ENCODE measurements at places on chromosomes 3 and 15. TPM values are rescaled to one million over a fixed set of nuclear protein-coding genes. Genes with fewer than 3 reads are reported as not detected.
A peak's percentile ranks its signal among the peaks of the same experiment; 100 is the strongest.

DNA sequence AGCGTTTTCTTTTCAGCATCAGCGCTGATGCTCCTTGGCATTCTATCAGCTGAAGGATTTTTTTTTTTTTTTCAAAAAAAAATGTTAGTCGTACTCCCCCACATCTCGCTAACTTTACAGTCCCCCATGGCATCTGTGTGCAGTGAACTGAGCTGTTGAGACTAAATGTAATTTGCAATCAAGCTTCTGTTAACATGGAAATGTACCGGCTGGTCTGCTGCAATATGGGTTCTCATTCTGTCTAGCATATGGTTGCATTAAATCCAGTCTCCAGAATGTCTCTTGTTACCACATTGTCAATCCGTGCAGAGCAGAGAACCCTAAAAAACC is 32.2 kb upstream of the TPRG1 start:
- DNase-seq = no peak

- no peak for DNase-seq
Observed at GRCh38 chr15:82315519-82316246, 33.6 kb downstream of the GOLGA6L10 start.

DNA sequence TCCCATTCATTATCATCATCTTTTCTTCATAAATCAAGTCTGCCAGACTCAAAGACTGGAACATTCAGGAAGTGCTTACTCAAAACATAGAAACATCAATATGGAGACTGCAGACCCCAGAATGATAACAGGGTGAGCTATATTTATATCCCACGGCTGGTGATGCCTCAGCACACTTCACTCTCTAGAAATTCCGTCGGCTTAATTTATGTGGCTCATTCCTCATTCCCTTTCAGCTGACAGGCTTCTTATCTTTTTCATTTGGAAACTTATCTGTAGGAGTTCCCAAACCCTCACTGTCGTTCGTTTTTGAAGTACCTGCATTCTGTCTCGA is 45.5 kb downstream of the RFTN1 start:
- DNase-seq = no peak

The SNTN gene
- total RNA-seq = not detected

The FBLN2 gene
- 0.35 TPM for total RNA-seq

The MME gene
- total RNA-seq = not detected

GRCh38 chr15:74040109-74040850 is 42.1 kb downstream of the GOLGA6A start:
- no peak for DNase-seq

The IQCF5 gene
- not detected for total RNA-seq

DNA sequence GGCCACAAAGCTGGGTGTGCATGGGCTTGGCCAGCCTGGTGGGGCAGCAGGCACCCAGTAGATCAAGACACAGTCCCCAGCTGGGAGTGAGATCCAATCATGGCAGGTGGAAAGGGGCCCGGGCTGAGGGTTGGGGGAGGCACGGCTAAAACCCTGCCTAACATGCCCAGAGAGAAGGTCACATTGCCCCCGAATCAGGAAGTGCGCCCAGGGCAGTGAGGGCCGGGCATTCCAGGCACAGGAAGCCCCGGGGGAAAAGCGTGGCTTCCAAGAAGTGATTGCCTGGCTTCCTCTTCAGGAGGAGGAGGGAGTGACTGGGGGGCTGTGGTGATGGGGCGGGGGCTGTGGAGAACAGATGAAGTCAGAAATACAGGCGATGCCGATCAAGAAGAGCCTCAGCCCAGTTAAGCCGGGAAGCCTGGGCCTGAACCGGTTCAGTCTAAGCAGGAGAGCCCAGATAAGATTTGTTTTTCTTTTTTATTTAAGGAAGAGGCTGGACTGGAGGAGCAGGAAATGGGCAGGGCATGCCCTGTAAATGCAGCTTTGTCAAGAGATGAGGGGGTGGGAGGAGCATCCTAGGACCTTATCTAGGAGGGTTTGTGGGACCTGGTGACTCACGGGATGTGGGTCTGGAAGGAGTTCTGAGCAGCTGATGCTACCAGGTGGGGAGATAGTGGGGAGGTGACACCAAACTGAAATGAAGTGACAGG is 83.9 kb downstream of the CHSY1 start:
- DNase-seq = peak; percentile 93

DNA sequence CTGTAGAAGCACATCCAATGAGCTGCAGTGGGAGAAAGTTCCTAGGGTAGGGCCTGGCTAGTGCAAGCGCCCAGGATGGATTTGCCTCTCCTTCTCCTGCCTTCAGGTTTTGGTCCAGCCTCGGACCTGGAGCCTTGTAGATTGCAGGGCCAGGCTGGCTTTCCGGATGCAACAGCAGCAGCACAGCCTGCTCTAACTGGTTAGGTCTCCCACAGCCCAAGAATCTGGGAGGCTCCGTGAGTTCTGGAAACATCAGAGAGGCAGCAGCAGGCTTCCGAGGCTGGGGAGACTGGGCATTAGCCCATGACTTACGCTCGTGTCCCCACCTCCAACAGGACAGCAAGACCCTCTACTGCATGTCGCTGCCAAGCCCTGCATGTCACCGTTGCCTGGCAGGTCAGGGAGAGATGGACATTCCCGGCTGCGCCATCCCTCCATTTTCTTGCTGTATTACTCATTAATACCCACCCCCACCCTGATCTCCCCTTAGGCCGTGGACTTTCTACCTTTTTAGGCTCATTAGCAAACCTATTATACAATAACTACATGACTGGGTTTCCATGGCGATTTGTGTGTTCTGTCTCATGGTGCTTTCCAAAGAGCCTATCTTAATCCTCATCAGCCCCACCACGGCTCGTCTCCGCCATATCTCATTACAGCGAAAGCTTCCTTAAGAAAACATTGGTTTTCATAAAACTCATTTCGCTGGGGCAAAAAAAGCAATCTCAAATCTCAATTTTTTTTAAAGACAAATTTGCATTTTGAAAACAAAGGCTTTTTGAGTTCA is 40.9 kb upstream of the RGMA start:
- DNase-seq = no peak

The SPINK8 gene
- not detected for total RNA-seq

The IL17RD gene
- 0.02 TPM for total RNA-seq

DNA sequence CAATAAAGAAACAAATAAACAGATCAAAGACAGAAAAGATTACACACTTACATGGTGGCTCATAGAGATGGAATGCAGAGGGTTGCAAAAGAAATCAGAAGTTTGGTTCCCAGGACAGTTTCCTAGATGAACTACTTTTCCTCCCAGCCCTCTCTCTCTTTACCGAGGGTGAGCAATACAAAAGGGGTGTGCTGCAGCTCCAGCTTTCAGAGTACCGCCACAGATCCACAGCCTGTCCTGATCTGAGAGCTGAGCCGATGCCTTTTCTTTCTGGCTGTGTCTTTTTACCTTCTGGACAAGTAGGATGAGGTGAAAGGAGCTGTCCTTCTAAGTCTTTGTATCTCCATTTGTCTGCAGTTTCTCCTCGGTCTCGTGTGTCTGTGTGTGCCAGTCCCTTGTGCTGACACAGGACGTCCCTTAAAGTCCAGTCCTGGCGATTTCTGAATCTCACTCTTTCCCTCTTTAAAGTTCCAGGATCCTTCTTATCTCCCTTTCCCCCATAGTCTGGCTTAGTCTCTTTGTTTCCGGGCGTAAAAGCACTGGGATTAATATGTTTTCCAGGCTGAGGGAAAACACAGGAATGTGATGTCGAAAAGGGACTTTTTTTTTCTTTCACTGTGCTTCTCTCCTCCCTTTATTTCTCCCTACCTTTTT is 540 bp downstream of the CCDC80 start:
- DNase-seq = no peak

The LYSMD2 gene
- total RNA-seq = 16.0 TPM

The TMEM266 gene
- not detected for total RNA-seq

The SERPINI2 gene
- total RNA-seq = not detected

- no peak for DNase-seq
Observed at GRCh38 chr3:113096188-113096892, 105.6 kb downstream of the GTPBP8 start.

- no peak for DNase-seq
Observed at GRCh38 chr3:118754406-118755252, 280.0 kb downstream of the IGSF11 start.

DNA sequence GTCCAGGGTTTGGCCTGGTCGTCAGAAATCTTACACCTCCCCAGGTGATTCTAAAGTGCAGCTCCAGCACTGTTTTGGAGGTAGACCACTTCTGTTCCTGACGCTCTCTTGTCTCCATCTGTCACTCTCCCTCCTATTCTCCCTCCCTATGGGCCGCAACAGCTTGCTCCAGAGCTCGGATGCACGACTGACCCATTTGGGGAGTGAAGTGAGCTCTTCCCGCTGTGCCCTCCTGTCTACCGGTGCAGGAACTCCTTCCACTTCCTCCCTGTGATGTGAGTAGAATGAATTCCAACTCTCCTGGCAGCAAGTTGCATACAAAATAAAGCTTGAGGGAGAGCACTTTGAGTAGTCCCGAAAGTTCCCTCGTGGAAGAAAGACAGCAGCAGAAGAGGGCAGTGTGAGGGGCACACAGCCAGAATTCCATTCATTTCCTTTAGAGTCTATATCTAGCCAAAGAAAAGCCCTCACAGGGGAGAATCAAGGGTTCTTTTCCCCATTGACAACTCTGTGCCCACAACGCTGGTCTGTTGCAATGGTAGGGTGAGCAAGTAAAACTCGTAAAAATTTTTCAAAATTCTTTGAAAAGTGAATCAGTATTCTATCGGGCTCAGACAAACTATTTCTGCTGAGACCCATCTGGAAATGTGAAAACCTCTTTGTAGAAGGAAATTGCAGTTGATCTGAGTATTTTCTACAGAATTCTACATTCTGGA is 39.9 kb upstream of the BDH1 start:
- no peak for DNase-seq

- DNase-seq = peak; percentile 65
Observed at GRCh38 chr3:192444096-192444790, 283.1 kb downstream of the FGF12 start.

The CPN2 gene
- not detected for total RNA-seq

The ROPN1 gene
- total RNA-seq = not detected

DNA sequence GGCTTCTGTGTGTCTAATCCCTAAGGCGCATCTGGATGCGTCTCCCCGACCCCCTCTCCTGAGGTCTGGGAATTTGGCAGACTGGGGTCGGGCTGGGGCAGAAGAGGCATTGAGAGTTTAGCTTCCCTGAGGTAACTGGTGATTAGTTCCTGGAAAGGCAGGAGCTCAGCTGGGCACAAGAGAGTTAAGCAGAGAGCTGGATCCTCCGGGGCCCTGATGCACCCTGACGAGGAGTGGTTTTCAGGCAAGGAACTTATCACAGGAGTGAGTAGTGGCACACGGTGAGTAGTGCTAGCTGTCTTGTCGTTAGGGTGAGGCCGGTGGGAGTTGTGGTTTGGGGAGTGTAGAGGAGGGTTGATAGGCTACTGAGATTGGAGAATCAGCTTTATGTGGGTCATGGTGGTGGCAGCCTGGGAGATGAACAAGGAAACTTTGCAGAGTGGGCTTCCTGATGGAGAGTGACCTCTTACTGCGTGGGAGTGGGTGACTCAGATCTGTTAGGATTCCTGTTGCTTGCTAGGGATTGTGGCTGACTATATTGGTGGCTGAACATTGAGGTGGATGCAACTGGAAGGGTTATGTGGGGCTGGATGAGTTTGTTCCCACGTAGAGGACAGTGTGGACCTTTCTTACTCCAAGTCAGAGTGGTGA is 897 bp downstream of the RAD54L2 start:
- peak; percentile 59 for DNase-seq

- DNase-seq = no peak
Observed at GRCh38 chr3:165523801-165524200, 313.4 kb downstream of the BCHE start.

GRCh38 chr3:170055209-170055608 is 17.4 kb downstream of the GPR160 start:
- peak; percentile 48 for DNase-seq

- DNase-seq = peak; percentile 34
Observed at GRCh38 chr15:68379759-68380290, 52.1 kb downstream of the ITGA11 start.

- DNase-seq = no peak
Observed at GRCh38 chr3:13536832-13537231, 12.1 kb upstream of the FBLN2 start.

GRCh38 chr15:60939389-60939788 is 289.7 kb downstream of the RORA start:
- DNase-seq = no peak

The SPATA12 gene
- total RNA-seq = not detected

DNA sequence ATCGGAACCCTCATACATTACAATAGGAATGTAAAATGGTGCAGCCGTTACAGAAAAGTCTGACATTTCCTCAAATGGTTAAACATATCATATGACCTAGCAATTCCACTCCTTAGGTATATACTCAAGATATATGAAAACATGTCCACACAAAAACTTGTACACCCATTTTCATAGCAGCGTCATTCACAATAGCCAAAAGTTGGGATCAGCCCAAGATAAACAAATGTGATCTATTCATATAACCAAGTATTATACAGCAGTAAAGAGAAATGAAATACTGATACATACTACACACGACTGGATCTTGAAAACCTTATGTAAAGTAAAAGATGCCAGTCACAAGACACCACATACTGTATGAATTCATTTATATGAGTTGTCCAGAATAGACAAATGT is 102.4 kb downstream of the MSL2 start:
- no peak for DNase-seq

- no peak for DNase-seq
Observed at GRCh38 chr15:25134546-25134945, 179.8 kb downstream of the SNRPN start.

GRCh38 chr3:127598841-127599570 is 795 bp downstream of the MCM2 start:
- DNase-seq = no peak

The CD86 gene
- 25.3 TPM for total RNA-seq

DNA sequence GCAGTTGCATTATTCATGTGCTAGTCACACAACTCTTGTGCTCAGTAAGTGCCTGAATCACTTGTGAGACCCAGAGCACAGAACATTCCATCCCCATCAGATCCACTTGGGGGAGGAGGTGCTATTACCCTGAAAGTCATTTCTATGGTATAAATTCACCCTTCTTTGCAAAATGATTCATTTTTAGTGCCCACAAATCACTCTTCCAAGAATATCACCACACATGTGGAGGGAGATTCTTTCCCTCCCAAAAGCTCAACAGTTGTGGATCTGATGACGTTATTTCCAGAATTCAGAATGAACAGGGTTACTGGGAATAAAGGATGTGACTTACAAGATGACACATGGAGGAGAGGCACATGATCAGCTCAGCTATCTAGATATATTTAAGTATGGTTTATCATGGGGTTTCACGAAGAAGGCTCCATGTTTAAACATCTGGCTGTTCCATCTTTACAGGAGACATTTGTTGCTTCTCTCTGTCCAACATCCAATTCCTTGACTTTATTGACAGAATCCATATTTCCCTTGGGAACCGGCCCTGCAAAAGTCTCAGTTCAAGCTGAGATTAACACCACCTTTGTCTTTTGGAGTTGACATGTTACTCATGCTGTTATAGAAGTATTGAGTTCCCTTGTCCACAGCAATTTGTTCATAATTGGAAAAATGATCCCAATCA is 214.2 kb upstream of the PROK2 start:
- DNase-seq = no peak

GRCh38 chr3:134087060-134087974 is 57.6 kb upstream of the SLCO2A1 start:
- no peak for DNase-seq

- no peak for DNase-seq
Observed at GRCh38 chr3:150300852-150301517, 107.1 kb upstream of the TSC22D2 start.

Data from activated CD8-positive, alpha-beta memory T cell treated with anti-CD3 and anti-CD28 coated beads, Interleukin-2, amount 10 ng/mL, durations not matched to agents 7 days and 5 days (primary cell).